GM23338 (cell line): ENCODE measurements at places on chromosomes 7 and 10.

GRCh38 chr7:70415179-70415972 lies 716.6 kb upstream of the GALNT17 start:
- DNase-seq, result no peak

DNA sequence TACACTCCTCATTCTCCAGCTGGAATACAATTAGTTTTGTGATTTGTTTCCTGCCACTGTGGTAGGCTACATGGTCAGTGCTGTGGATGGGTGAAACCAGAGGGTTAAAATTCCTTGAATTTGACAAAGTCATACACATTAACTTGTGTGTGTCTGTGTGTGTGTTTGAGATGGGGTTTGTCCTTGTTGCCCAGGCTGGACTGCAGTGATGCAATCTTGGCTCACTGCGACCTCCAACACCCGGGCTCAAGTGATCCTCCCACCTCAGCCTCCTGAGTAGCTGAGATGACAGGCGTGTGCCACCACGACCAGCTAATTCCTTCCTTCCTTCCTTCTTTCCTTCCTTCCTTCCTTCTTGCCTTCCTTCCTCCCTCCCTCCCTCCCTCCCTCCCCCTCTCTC lies 24.8 kb upstream of the GIMAP8 start:
- no peak for DNase-seq

GRCh38 chr10:92242910-92243671 lies 47.8 kb downstream of the CPEB3 start:
- peak; percentile 83 for DNase-seq

DNA sequence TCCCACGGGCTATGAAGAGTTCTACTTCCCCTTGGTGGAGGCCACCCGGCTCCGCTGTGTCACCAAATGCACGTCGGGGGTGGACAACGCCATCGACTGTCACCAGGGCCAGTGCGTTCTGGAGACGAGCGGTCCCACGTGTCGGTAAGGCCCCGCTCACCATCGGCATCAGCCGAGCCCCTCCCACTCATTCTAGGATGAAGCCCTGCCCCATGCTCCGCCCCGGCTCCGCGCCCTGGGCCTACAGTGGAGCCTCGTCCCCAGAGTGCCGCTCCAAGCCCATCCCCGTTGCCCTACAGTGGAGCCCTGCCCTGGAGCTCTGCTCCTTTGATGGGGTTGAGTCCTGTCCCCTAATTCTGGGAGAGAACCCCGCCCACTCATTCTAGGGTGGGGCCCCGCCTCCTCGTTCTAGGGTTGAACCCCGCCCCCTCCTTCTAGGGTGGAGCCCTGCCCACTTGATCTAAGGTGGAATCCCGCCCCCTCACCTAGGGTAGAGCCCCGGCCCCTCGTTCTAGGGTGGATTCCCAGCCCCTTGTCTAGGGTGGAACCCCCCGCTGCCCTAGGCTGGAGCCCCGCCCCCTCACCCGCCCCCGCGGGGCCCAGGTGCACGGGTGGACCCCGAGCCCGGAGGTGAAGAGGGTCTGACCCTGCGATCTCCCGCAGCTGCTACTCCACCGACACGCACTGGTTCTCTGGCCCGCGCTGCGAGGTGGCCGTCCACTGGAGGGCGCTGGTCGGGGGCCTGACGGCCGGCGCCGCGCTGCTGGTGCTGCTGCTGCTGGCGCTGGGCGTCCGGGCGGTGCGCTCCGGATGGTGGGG lies 3.4 kb upstream of the MUC12 start:
- peak; percentile 100 for DNase-seq

- DNase-seq, result no peak
Measured at GRCh38 chr10:102392306-102392705, 3.2 kb upstream of the NFKB2 start.

DNA sequence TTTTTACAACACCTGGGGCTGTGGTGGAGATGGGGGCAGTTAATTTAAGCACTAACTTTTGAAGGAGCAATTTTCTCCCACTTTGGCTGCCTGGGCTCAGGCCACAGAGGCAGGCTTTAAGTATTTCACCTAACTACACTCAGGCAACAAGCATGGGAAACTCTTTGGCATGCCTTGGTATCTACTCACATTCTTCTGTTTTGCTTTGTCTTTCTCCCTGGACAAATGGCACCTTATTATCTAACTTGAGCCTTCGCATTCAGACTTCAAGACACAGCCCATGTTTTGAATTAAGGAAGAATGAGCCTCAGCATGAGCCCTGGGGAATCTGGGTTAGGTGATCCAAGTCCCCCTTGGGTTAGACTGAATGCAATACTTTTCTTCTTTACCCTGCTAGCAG lies 31.8 kb upstream of the BMPER start:
- peak; percentile 35 for DNase-seq

DNA sequence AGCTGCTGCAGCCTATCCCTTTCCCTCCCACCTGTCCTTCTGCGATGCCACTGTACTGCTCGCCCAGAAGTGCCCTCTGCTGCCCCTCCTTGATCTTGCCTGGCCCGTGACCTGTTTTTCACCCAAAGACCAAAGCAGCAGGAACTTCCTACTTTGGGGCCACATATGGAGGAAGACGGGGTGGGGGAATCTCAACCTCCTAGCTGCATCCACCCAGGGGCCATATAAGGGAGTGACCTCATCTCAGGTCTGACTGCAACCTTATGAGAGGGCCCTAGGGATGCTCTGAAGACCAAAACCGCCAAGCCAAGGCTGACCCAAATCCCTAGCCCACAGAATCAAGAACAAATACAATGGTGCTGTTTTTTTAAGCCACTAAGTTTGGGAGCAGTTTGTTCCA lies 15.7 kb downstream of the PRKCQ start:
- DNase-seq, result no peak

DNA sequence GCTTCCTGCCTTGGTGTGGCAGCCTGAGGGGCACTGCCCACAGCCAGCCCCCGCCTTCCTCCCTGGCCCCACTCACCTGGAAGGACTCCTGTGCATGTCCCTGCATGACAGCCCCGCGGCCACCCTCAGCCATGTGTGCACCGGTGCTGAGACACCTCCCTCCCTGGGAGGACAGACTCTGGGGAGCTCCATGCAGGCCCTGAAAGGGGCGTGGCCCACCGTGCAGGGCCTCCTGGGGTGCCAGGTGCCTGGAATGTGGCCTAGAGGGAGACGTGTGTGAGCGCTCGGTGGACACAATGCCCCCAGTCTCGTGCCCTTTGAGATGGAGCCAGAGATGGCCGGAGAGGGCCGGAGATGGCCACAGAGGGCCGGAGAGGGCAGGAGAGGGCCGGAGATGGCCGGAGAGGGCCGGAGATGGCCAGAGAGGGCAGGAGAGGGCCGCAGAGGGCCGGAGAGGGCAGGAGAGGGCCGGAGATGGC lies 59.1 kb upstream of the PPP2R2D start:
- DNase-seq, result no peak

GRCh38 chr7:151687523-151688235 lies 168.0 kb upstream of the RHEB start:
- peak; percentile 84 for DNase-seq

DNA sequence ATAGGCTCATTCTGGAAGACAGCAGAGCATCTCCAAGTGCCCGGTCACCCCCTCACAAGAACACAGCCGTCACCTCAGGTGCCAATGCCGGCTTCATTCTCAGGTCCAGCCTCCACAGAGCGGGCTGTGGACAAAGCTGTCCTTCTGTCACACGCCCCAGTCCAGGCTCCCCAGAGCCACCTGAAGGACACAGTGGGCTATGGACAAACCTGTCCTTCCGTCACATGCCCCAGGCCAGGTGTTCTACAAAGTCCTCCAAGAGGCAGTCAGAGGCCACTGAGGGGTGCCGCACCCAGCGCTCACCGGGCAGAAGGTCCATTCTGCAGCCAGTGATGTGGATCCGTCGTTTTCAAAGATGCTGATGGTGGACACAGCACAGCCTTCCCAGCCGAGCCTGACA lies 173.2 kb upstream of the PPP2R2D start:
- no peak for DNase-seq

GRCh38 chr7:81173766-81174281 lies 255.0 kb upstream of the SEMA3C start:
- peak; percentile 17 for DNase-seq

GRCh38 chr7:94154858-94155257 lies 150.7 kb upstream of the BET1 start:
- DNase-seq, result peak; percentile 15

GRCh38 chr10:101619983-101620382 lies 31.9 kb downstream of the DPCD start:
- DNase-seq, result no peak

- DNase-seq, result no peak
Measured at GRCh38 chr10:132269266-132270230, 38.2 kb downstream of the STK32C start.

DNA sequence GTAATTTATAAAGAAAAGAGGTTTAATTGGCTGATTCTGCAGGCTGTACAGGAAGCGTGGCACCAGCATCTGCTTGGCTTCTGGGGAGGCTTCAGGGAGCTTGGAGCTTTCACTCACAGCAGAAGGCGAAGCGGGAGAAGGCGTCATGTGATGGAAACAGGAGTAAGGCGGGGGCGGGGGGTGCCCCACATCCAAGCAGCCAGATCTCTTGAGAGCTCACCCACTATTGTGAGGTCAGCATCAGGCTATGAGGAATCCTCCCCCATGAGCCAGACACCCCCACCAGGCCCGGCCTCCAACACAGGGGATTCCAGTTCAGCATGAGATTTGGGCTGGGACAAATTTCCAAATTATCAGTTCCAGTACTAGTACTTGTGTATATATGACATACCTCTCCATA lies 46.2 kb downstream of the WDR37 start:
- DNase-seq, result no peak

- DNase-seq, result no peak
Measured at GRCh38 chr7:148037044-148037443, 553.5 kb upstream of the C7orf33 start.

GRCh38 chr10:78388331-78389050 lies 354.8 kb downstream of the RPS24 start:
- no peak for DNase-seq

GRCh38 chr10:28139138-28139537 lies 140.3 kb upstream of the ODAD2 start:
- DNase-seq, result no peak

DNA sequence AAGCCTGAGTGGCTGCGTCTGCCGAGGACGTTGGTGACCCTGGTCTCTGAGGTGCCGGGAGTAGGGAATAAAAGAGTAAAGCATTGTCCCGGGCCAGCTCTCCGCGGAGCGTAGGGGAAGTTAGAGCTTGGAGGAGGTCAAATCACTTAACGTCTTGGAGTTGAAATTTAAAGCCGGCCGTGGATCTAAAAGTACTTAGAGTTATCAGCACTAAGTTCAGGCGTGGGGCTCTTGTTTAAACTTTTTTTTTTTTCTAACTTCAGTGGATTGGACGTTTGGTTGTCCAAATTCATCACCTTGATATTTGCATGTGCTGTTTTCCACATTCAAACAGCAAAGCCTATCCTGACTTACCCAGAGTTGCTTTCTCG lies 700 bp downstream of the NIPSNAP2 start:
- DNase-seq, result no peak

DNA sequence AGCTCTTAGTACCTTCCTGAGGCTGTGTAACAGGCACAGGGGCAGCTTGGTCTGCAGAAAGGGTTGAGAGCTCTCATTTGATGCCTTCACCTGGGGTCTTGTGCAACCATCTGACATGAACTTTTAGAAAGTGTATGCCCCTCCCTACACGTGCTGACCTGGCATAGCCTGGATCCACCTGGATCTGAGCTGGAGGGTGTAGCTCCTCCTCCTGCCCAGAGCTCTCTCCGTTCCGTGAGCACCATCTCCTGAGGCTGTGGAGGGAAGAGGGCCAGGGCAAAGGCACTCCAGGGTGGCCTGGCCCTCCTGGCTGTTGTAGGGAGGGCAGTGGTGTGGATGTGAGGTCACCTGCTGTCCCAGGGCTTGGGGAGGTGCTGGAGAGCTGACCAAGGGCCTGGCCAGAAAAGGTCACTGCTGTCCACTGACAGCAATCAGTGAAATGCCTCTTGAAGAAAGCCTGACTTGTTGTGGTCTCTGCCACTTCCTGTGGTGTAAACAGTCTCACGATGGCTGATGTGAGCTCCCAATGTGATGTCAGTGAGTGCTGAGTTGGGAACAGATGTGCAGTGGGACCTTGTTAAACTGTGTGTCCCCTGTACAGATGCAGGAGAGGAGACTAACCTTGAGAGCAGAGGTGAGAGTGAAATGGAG lies 23.0 kb downstream of the AMZ1 start:
- no peak for DNase-seq

- no peak for DNase-seq
Measured at GRCh38 chr10:2464483-2464882, 602.9 kb upstream of the PFKP start.

- DNase-seq, result no peak
Measured at GRCh38 chr10:78035437-78035836, 1.8 kb downstream of the RPS24 start.

GRCh38 chr10:34116220-34116641 lies 698.9 kb downstream of the PARD3 start:
- no peak for DNase-seq

DNA sequence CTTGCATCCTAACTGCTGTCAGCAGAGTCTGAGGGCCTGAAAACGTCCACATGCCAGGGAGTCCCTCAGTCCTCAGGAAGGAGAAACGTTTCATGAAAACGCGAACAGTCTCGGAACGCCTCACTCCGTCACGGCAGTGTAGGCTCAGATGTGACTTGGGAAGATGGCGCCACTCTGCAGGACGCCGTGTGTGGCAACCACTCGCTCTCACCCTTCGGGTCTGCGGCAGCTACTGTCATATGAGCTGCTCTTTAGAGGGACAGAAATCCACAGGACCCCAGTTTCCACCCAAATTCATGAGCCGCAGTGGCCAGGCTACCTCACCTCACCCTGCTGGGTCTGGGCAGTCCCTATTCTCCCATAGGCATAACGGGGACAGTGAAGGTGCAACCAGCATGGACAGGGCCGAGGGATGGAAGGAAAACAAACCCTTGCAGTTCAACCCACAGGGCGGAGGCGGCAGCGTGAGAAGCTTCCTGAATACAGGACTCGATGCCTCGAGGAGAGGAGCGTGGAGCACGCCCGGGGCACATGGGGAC lies 438.3 kb downstream of the DNAJB6 start:
- no peak for DNase-seq

DNA sequence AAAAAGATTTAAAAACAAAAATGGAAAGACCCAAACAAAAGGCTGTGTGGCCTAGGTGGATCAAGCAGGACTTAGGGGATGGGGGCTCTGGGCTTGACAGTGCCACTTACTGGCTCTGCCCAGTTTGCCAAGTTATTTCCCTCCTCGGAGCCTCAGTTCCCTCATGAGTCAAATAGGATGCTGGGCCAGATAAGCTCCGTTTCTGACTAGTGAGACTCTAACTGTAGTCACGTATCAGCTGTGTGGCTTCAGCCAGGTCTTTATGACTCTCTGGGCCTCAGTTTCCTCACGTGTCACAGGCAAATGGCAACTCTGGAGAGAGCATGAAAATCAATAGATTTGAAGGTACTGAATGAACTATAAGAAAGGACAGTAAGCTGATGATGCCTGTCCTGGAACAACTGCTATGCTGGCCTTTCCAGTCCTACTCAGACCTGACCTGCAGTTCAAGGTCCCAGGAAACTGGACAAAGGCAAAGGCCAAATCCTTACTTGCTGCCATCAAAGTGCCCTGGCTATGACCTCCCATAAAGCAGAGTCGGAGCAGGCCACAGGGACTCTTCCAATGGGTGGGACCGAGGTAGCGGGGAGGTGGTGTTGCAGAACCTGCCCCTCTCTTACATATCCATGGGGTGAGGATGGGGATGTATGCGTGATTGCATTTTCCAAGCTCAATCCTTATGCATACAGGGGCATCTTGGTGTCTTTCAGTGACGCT lies 27.0 kb downstream of the FAM53B start:
- DNase-seq, result no peak
